ENCODE measurements at places on chromosomes 2 and 18.

DNA sequence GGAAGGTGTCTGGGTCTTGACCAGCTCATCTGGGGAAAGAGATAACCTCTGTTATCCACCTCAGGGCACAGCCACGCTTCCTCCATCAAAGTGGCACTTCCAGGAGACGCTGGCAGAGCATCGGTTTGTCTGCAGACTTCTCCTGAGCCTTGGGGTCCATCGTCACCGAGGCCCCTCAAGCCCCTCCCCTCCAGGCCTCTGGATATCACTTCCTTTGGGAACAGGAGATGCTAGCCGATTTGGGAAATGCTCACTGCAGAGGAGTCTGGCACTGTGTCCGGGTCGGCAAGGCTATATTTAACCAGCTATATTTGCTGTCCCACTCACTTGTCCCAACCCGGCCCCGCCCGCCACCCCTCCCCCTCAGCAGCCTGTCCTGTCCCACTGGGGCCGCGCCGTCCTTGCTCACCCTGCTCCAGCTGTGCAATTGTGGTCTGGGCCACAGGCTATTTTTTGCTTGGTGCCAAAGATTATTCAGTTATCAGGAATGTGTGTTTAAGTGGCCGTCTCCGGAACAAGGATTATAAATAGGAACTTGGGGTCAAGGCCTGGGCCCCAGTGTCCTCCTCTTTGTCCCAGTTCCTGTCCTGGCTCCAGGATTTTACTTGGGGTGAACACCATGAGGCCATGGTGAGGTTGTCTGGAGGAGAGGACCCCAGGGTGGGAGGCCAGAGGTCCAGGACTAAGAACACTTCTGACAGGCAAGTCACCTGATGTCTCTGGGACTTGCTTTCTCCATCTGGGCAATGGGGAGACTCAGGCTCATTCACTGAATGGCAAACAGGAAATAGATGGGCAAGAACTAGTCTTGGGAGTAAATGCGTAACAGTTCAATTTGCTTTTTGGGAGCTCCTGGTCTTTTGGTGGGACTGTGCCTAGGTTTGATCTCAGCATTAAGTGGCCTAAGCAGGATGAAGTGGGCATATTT is 263.6 kb downstream of the DYSF start:
- no peak for DNase-seq

GRCh38 chr2:25112113-25112512 is 56.3 kb downstream of the POMC start:
- no peak for DNase-seq

DNA sequence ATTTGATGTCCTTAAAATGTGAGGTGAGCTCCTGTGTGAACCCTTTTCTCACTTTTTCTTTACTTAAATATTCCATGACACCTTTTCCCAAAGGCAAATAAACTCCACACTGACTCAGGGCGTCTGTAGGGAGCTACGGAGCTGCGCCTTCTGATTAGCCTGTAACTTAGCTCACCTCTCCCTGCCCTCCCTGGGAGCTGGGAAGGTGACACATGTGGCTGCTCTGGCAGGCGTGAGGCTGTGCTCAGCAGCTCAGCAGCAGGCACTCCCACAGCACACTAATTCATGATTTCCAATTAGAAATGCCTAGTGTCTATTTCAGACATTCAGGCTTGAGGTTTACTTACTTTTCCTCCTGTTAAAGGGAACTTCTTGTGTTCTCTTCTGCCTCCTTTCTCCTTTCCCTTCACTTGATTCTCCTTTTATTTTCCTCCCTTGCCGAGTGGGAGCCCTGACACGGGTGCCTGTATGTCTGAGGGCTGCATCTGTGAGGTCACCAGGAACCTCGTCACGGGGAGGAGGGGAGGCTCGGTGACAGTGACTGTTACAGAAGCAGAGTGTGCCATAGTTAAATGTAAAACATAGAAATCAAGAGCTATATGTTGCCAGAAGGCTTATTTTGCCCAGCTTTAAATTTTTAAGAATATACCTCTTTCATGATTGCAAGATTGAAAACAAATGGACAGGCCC is 437.1 kb downstream of the DCDC2C start:
- no peak for DNase-seq

DNA sequence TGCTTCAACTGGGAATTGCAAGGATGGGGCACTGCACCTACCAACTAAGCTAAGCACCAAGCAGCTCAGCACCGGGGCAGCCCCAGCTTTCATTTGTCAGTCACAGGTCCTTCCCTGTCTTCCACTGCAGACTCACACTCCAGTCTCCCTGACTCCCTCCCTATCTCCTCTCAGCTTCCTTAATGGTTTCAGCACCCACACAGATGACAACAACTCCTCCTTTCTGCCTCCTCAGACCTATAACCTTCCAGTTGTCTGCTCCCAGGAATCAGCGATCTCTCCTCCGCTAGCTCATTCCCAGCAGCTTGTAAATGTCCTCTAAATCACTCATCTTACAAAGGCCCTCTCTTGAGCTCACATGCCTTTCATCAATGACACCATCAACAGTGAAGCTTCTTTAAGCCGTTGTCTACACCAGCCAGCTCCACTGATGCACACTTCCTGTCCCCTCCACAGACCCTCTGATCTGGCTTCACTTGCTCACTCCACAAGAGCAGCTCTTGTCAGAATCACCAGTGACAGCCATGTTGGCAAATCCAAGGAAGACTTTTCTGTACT is 32.1 kb downstream of the CLASP1 start:
- DNase-seq: no peak

- DNase-seq: no peak
These were observed 32.5 kb upstream of the REG3G start for GRCh38 chr2:78992807-78993517.

GRCh38 chr18:7066965-7067555 is 50.5 kb downstream of the LAMA1 start:
- DNase-seq: peak; percentile 59

DNA sequence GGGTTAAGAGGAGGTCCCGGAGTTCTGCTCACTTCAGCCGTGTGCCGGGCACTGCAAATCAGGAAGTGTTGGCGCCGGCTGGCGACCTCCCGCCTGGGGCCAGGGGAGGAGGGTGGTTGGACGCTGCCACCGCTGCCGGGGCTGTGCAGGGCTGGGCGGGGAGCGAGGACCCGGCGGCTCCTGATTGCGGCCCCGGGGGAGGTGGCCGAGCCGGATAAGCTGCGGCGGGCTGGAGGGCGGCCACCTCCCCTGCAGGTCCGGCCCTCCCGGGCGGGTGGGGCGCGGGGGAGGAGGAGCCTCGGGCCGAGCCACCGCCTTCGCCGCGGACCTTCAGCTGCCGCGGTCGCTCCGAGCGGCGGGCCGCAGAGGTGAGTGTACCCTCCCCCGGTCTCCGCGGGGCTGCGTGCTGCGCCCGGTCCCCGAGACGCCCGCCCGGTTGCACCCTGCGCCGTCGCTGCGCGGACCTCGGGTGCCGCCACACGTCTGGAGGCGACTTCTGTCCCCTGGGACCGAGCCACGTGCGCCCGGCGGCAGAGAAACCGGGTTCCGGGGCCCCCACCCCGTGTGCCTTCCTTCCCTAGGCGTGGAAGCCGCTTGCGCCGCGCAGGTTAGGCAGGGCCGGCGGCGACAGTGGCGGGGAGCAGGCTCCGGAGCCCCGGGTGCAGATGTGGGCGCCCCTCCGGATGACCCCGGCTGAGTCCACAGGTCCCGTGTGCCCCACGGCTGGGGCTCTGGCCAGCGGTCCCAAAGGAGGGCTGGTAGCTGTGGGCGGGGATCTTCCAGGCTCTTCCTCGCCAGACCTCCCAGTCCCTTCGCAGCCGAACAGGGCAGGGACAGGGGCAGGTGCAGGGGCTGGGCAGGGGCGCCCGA is at the start of gene STEAP3:
Gene STEAP3, plus strand, starts transcription at position 314 of the 870 bp plus-strand sequence. CDS start 7,179 bp downstream, outside the sequence.
- peak; percentile 64 for DNase-seq

DNA sequence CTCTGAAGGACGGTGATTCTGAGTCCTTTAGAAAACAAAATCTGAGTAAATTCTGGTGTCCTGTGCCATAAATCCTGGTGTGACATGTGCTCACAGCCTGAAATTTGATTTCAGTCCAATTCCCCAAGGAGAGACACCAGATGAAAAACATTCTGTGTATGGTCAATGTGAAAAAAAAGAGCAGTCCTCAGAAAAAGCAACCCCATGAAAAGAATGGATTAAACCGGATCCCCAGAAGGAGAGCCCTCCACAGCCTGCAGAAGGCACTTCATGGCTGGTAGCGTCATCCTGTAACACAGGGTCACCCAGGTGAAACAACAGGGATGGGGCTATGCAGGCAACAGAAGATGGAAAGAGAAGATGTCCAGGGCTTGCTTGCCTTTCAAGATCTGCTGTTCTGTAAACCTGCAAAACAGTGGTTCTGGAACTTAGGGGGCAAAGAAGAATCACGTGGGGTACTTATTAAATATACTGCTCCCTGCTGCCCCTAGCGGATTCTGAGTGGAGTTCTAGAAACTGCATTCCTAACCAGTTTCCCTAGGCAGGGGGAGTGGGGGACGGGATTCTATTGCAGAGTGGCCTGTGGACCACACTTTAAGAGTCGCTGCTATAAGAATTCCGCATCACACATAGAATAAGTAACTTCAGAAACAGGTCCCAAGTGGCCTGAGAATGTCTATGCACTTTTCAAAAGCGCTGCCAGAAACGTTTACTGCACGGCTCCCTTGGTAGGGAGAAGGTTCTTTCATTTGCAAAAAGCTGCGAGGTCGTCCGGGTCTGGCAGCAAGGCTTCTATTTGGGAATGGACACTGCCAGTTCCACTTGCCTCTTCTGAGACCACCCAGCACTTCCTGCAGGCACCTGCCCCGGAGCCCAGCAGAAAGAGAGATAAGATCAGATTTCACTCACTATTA is 118.9 kb upstream of the ARL5A start:
- DNase-seq: peak; percentile 86

- DNase-seq: no peak
These were observed 166.5 kb downstream of the MTX2 start for GRCh38 chr2:176435729-176436128.

- no peak for DNase-seq
These were observed 101.4 kb upstream of the EPAS1 start for GRCh38 chr2:46195819-46196218.

DNA sequence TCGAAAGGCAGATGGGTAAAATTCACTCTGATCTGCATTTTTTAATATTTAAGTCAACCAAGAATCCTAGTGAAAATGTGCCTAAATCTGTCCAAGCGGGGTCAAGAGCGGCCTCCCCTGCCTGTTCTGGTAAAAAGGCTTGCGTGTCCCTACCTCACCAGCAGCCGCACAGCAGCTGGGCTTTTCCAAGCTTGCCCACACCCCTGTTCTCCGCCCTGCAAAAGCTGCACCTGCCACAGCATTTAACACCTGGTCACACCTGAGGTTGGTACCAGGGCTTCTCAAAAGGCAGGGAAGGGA is 25.8 kb upstream of the TMEM182 start:
- no peak for DNase-seq

DNA sequence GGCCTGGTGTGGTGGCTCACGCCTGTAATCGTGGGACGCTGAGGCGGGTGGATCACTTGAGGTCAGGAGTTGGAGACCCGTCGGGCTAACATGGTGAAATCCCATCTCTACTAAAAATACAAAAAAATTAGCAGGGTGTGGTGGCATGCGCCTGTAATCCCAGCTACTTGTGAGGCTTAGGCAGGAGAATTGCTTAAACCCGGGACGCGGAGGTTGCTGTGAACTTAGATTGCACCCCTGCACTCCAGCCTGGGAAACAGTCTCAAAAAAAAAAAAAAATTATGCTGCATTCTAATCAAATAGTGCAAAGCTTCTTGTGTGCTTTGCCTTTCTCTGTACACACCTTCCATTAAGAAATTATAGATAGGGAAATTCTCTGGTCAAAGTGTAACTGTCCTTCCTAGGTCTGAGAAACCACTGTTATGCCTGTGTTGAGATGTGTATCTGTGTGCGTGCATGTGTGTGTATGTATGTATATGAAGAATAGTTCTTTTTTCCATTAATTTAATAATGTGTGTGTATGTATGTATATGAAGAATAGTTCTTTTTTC is 2.5 kb downstream of the CD28 start:
- DNase-seq: no peak

DNA sequence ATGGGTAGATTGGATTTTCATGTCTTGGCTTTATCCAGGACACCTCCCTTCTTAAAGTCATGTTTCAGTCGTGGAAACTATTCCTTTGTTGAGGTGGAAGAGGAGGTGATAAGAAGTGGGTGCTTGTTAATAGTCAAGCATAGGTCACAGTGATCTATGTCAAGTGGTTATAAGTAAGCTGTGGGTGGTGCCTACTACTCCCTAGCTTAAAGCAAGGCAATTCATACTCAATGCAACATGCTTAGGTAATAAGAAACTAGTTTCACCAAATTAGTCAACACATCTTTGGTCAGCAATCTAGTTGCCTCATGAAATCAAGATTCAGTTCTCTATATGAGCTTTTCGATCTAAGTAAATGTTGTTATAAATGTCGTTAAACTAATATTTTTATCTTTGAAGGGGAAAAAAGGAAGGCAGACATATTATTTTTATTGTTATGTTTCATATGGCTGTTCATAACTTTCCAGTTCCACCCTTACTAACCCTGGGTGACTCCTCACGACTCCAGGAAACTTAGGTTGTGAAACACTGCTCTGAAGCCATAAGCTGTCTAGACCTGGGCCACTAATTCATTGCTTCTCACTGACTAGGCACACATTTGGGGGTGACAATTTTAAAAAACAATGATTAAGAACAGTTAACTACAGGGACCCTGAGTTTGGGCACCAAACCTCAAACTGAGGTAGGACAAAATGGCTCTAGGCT is 5.8 kb upstream of the ABCB11 start:
- no peak for DNase-seq

- no peak for DNase-seq
These were observed 154.4 kb downstream of the GALR1 start for GRCh38 chr18:77403969-77404535.

- DNase-seq: no peak
These were observed 303.0 kb downstream of the ICOS start for GRCh38 chr2:204239411-204240165.

DNA sequence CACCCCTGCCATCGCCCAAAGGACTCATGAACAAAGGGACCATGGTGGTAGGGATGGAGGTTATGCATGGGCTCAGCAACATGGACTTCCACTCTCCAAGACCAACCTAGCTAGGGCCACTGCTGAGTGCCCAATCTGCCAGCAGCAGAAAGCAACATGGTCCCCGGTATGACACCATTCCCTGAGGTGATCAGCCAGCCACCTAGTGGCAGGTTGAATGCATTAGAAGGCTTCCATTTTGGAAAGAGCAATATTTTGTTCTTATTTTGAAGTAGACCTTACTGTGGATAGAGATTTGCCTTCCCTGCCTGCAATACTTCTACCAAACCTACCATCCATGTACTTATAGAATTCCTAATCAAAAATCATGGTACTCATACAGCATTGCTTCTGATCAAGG is 99.8 kb downstream of the METTL4 start:
- no peak for DNase-seq

DNA sequence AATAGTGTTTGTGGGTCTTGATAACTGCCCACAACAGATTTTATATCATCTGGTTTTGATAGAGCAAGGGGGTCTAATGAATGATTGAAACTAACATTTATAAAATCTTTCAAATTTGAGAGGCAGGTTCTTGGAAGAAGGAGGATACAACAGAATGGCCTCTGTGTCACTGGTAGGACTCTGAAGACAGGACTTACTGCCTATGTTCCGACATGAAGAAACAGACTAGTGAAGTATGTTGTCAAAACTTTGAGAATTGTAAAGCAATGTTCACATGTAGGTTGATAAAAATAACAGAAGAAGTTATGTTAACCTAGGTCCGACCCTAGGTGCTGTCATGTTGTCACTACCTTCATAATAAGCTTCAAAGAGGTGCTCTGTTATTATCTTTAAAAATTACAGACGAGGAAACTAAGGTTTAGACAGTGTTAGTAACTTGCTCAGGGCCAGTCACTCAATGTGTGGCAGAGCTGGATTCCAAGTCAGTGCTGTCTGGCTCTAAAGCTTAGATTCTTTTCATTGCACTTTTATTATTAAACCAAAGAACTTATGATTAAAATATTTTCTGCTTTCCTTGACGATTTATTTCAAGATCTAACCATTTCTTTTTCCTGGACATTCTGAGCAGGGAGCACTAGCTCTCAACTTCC is 146.2 kb downstream of the RPIA start:
- DNase-seq: no peak

Data from G401 (cell line).